ENCODE measurements at places on chromosomes 2 and 18.

DNA sequence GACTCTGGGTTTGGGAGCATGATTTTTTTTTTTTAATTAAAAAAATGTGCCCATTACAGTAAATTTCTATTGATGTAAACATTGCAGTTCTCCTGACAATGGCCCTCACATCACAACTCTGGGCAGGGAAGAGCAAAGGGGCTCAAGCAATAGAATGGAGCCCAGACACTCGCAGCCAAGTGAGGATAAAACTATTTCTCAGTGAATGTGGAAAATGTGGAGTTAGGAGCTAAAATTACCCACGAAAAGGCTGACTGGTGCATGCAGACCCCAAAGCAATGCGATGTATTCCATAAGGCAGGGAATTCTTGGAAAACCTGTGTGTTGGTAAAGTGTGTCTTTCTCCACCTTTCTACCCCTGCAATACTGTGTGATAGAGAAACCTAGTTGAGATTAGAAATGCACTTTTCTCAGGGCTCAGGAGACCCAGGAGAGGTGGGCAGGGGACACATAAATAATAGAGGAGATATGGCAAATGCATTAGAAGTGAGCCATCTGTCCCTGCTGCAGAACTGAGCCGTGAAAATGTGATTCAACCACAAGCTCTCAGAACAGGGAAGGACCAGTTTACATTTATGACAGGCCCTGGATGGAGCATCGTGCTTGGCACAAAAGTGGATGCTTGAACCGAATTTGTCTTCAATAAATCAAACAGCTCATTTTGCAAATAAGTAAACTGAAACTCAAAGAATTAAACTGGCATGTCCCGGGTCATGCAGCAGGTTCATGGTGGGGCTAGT, 100.1 kb downstream of the MYCN start:
- no peak for DNase-seq

DNA sequence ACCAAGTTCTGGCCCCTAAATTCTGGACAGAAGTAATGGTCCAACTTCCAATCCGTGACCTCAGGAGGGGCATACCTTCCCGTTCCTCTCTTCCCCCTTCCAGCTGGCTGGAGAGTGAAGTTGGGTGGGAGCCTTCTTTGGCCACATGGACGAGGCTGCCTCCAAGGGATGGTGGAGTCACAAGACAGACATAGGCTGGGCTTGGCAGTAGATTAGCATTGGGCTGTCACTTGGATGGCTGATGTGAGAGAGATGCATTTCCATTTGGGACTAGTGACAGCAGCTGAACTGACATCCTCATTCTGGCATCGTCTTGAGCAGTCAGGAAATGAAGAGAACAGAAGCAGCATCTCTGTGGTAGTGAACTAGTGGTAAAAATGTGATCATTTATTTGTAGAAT, 12.6 kb downstream of the NT5DC4 start:
- DNase-seq = no peak

- DNase-seq = no peak
Measured at GRCh38 chr2:105129722-105130232, 91.9 kb downstream of the MRPS9 start.

- DNase-seq = no peak
Measured at GRCh38 chr2:150639383-150639782, 151.9 kb upstream of the RND3 start.

- no peak for DNase-seq
Measured at GRCh38 chr2:120389036-120389391, 43.1 kb downstream of the INHBB start.

GRCh38 chr18:10023853-10024570, 110.2 kb downstream of the VAPA start:
- no peak for DNase-seq

- DNase-seq = no peak
Measured at GRCh38 chr2:172434821-172435605, 7.6 kb downstream of the ITGA6 start.

GRCh38 chr2:162103443-162104009, 29.5 kb upstream of the DPP4 start:
- no peak for DNase-seq

- DNase-seq = no peak
Measured at GRCh38 chr2:235468978-235469655, 24.7 kb upstream of the AGAP1 start.

GRCh38 chr18:55927831-55928230, 339.8 kb upstream of the TCF4 start:
- DNase-seq = no peak

GRCh38 chr2:129554373-129554772, 425.1 kb upstream of the RAB6C start:
- DNase-seq = no peak

DNA sequence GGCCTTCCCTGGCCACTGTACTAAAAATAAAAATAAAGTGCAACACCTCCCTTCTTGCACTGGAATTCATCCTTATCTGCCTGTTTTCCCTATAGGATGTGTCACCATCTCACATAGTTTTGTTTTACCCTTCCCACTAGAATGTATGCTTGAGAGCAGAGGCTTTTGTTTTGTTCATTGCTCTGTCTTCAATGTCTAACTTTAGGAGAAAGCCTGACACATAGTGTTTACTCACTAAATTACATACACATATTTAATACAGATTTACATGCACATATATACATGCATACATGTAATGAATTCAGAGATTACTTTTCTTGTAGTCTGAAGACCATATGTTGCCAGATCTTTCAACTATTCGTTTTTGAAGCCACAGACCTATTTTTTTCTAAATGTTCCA, 23.0 kb downstream of the CD302 start:
- no peak for DNase-seq

DNA sequence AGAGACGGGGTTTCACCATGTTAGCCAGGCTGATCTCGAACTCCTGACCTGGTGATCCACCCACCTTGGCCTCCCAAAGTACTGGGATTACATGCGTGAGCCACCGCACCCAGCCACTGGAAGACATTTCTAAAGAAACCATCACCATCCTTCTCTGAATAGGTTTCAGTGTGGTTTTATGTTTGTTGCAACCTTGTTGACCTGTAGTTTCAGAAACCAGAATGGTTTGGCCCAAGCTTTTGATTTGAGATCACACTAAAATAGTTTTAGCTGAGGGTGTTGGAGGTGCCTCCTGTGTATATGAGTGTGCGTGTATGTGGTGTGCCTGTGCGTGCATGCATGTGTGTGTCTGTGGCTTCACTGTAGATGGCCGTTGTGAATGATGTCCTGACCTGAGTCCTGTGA, 26.2 kb downstream of the INPP4A start:
- DNase-seq = no peak

DNA sequence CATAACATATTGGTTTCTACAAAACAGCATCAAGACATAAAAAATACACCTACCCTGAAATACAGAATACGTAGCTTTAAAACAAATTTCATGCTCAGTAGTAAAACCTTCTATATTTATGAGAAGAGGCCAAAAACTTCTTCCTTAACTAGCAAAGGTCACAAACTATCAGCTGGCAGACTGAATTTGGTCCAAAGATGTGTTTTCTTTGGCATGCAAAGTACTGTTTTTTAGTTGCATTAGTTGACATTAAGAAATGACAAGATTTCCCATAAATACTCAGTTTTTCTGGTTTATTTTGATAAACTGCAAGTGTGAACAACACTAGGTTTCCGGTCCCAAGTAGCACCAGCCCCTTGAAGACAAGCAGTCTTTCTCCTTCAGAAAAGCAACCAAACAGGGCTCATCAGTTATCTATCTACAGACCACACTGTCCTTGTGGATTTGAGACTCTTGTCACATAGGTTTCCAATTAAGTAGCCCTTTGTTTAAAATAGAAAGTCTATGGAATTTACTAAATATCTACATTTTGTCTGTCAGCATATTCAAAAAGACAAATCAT, 35.6 kb downstream of the SLC25A12 start:
- DNase-seq = no peak

GRCh38 chr2:128064353-128064752, 26.6 kb upstream of the UGGT1 start:
- no peak for DNase-seq

- DNase-seq = no peak
Measured at GRCh38 chr18:59024829-59025228, 114.9 kb upstream of the SEC11C start.

GRCh38 chr18:8889489-8889888, 184.1 kb downstream of the MTCL1 start:
- DNase-seq = no peak

All from stimulated activated CD4-positive, alpha-beta T cell treated with anti-CD3 and anti-CD28 coated beads, Interleukin-4, amount 100 ng/mL, for 4 hours (primary cell).